ENCODE measurements at places on chromosomes 3 and 15. TPM values are rescaled to one million over a fixed set of nuclear protein-coding genes. Genes with fewer than 3 reads are reported as not detected.

IL17RD gene
- 0.90 TPM for total RNA-seq

CELF6 gene
- not detected for total RNA-seq

EPB42 gene
- total RNA-seq: not detected

SLC6A20 gene
- not detected for total RNA-seq

RTP1 gene
- not detected for total RNA-seq

GP5 gene
- not detected for total RNA-seq

OXSR1 gene
- total RNA-seq: 40.4 TPM

GREM1 gene
- 0.09 TPM for total RNA-seq

TLR9 gene
- not detected for total RNA-seq

ZSCAN2 gene
- 13.2 TPM for total RNA-seq

UQCC5 gene
- total RNA-seq: 11.6 TPM

ZNF620 gene
- total RNA-seq: 3.0 TPM

ADCY5 gene
- not detected for total RNA-seq
